ENCODE measurements at places on chromosomes 6 and 20. TPM values are rescaled to one million over a fixed set of nuclear protein-coding genes. Genes with fewer than 3 reads are reported as not detected.

DNA sequence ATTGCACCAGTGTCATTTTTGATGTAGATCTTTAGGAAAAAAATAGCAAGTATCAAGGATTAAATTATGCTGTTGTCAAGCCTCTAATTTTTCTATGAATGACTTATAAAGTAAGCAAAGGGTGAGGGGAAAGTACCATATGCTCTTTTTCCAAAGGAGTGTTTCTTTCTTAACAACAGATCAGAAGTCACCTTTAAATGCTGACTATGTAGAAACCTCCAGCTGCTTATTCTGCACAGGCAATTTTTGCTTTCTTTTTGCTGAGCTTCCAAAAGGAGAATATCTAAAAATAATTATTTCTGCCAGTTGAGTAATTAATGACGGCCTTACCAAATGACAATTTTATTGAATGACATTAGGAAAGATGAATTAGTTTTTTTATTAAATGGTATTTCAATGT lies 390.6 kb upstream of the MANEA start:
- no peak for DNase-seq

DNA sequence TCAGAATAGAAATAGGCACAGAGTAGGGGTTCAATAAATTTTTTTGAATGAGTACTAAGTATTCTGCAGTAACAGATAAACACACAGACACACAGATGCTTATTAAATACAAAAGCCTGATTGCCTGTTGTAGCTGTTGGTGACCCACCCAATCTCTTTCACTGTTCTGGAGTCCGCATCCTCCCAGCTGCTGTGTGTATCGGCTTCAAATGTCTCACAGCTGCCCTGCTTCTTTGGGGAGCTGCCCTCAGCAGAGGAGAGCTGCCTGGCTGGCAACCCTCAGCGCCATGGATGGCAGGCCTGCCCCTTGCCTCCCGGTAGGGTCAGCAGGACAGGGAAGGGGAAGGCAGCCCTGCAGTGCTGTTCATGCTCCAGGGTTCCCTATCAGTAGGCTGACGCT lies 85.9 kb upstream of the PRND start:
- no peak for DNase-seq

GRCh38 chr20:57162362-57162652 lies 104.1 kb downstream of the BMP7 start:
- DNase-seq = no peak

DNA sequence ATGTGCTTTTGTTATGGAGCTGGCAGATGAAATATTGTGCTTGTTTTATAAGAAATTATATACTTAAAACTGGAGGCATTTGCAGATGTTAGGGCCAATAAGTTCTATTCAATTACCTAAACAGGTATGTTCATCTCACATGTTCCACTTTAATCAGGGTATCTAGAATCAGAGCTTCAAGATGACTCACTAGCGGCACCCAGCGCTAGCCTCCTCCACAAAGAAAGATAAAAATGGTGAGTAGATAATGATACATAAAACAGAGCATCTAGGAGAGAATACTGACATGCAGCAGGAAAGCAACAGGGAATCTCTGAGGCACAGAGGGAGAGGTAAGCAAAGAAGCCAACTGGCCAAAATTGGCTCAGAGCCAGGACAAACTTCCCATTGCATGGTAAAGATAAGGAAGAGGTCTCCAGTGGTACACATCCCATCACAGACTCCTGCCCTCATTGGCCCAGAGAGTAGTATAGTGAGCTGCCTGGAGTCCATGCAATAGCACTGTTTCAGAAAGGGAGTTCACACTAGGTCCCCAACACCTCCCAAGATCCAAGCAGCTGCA lies 200.7 kb upstream of the SPTLC3 start:
- DNase-seq = no peak

- peak; percentile 26 for DNase-seq
Observed at GRCh38 chr6:143400258-143401067, 50.0 kb downstream of the ADAT2 start.

- no peak for DNase-seq
Observed at GRCh38 chr6:43809417-43810305, 39.6 kb downstream of the VEGFA start.

- no peak for DNase-seq
Observed at GRCh38 chr6:30966154-30966553, 17.4 kb upstream of the MUC21 start.

DNA sequence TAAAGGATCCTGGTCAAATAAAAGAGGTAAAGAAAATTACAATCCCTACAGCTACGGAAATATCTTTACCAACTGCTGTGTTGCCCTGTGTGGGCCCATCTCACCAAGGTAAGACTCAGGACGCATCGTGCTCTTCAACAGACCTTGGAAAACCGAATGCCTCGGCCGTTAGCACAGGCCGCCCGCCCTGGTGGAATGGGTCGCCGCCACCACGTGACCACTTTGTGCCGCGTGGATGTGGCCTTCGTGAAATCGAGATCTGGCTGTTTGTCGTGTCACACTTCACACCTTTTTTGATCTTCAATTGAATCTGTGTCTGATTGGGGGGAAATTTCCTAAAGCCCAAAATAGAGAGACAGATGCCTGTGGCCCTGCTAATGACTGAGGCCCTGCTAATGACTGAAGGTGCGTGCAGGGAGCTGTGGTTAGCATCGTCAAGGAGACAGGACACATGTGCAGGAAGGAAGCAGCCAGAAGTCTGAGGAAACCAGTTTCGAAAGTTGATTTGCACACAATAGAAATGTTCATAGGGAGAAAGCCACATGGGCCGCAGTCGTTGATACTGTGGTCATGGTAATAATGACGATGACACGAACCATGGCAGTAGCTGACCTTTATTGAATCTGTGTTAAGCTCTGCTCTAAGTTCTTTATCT lies 175.7 kb upstream of the SNX9 start:
- no peak for DNase-seq

DNA sequence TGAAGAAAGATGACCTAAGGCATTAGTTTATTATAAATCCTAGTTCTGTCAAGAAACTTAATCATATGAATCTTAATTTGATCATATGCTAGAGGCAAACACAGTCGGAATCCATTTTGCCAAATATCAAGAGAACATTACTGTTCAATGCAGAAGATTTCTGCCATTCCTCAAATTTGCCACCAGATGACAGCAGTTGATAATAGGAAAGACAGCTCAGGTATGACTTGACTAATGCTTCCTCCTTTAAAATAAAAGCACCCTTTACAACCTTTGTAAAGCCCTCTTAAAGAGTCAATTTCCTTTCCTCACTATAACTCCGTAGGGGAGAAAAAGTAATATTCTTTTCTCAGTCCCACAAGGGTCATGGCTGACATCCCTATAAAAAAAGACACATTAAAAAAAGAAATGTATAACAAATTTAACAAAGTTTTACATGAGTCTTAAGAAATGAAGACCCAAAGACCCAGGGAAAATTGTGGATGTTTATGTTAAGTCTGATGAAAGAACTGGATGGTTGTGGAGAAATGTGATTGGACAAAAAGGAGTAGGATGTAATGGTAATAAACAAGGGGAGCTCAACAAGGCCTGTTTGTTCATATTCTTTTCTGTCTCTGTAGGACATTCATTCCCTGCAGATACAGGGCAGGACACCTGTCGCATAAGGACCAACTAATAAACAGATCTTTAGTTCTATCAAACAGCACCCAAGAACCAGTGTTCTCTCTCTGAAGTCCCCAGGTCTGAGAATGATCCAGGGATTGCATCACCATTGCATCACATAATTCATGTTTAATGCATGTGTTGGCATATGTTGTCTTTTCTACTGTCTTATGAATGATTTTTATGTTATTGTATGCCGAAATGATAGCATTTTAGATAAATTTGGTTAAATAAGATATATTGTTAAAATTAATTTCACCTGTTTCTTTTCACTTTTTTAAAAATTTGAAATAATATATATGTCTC lies 23.0 kb upstream of the IL17A start:
- no peak for DNase-seq

DNA sequence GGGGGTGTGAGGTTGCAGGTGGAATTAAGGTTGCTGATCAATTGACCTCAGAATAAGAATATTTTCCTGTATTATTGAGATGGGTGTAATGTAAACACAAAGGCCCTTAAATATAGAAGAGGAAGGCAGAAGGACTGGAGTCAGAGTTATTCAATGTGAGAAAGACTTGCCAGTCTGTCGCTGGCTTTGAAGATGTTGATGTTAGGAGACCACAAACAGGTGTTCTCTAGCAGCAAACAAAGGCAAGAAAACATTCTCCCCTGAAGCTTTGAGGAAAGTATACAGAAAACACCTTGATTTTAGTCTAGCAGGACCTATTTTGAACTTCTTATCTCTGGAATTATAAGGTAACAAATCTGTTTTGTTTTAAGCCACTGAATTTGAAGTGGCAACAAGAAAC lies 138.9 kb upstream of the PTPRK start:
- no peak for DNase-seq

GRCh38 chr6:110055387-110055735 lies 77.2 kb downstream of the GPR6 start:
- DNase-seq = no peak

- DNase-seq = no peak
Observed at GRCh38 chr20:64188091-64188490, 23.8 kb downstream of the MYT1 start.

DNA sequence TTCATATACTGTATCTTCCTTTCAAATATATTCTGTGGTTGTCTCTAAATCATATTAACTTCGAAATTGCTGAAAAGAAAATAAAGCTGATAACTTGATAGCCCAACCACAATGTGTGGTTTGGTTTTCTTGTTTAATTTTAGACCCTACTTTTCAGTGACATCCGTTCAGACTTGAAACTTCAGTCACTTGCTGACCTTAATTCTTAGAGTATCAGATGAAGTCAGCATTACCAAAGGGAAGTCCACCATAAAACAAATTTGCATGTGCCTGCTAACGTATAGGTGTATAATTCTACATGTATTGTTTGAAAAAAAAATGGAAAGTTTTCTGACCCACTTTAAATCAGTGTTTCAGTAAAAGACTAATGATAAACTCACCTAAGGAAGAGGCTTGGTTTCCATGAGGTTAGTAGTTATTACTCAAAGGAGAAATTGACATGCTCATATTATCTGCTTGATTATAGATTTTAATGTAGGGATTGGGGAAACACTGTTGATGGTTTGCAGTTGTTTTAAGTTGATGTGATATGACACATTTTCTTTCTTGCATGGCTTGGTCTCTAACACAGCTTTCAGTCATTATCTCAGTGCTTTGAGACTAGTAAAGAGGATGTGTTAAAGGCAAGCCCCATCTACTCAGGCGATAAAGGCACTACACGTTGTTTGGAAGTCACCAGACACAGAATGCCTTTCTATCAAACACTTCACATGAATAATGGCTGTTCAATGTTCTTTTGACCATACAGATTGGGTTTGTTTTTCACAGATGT lies 5.2 kb upstream of the IL17A start:
- no peak for DNase-seq

The FAM83C gene
- polyA plus RNA-seq = not detected

The TFAP2C gene
- polyA plus RNA-seq = 2.5 TPM

The ZFAND3 gene
- 112 TPM for polyA plus RNA-seq

The MEI4 gene
- 0.12 TPM for polyA plus RNA-seq

Measured in right lung (tissue), 10 donors.